CD4-positive, alpha-beta T cell treated with Interleukin-17A for 4 hours (primary cell): ENCODE measurements at places on chromosomes 5 and 9.

DNA sequence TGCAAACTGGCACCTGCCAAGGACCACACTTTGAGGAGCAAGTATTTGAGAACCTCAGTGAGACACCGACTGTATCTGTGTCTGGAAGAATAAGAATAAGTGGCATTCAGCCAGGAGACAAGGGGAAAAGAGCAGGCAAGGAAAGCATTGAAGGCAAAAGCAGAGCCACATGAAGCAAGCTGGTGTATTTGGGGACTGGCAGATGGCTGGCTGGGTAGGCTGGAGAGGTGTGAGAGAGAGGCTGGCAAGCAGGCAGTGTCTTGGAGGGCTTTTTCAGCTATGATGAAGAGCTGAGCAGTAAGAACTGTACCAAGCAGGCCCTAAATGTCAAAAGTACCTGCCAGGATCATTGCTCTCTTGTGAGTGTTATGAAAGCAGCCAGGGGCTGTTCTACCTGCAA is 14.1 kb upstream of the C5orf58 start:
- DNase-seq: no peak

- DNase-seq: no peak
Measured at GRCh38 chr9:3507395-3508077, 18.3 kb downstream of the RFX3 start.

DNA sequence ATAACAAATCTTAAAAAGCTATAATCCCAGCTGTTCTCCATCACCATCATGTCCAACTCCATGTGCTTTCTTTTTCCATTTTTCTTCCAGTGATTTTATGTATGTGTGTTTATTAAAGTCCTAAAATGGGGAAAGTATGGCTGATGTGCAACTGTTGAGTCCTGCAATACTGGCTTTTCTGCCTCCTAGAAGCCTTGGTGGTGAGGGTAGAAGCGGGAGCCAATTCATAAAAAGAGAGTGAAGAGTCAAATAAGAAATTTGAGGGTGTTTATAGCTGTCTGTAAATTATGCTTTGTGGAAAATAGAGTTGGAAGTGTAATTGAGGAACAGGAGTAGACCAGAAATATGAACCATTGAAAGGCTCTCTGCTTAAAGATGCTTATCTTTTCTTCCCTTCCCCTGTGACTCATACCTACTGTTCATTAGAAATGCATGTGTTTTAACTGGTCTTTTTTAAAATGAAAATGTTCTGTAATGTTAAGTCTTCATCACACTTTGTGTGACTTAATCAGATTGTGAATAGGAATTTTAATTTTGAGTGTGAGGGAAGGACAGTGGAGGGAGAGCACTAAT is 80.1 kb downstream of the ZCCHC7 start:
- DNase-seq: no peak

DNA sequence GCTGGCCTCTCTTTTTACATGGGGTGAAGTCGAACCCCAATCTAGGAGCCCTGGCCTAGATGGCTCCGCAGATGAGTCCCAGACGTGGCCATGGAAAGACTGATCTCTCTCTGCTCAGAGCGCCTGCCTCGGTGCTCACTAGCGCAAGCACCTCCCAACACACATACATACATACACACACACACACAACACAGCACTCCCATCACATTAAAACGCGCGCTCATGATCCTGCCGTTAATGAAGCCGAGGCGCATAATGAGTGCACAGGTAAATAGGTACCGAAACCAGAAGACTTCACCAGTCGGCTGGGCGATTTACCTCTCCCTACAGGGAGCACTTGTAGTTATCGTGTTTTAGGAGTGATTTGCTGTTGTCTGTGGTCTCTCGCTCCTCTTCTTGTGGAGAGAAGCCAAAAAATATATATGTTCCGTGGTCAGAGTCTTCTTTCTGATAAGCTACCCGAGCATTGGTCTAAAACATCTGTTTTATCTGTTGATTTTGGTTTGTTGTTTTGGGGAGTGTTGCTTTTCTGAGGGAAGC is 207.7 kb downstream of the MEF2C start:
- DNase-seq: no peak

GRCh38 chr5:139636975-139637408 is 11.2 kb upstream of the CXXC5 start:
- peak; percentile 32 for DNase-seq

GRCh38 chr9:126412905-126413304 is 86.3 kb downstream of the MVB12B start:
- no peak for DNase-seq

DNA sequence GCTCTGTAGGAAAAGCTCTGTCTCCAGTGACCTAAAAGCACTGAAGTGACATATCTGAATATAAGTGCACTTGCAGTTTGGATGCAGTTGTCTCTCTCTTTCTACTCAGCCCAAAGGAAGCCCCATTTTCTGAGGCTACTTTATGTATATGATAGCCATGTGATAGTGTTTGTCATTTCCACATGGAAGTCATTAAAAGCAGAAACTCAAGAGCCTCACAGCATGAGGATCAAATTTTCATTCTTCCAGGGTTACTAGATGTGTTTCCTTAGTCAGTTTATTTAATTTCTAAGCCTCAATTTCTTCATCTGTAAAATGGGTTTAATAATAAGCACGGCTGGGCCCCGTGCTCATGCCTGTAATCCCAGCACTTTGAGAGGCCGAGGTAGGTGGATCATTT is 36.7 kb downstream of the RNF44 start:
- DNase-seq: no peak

DNA sequence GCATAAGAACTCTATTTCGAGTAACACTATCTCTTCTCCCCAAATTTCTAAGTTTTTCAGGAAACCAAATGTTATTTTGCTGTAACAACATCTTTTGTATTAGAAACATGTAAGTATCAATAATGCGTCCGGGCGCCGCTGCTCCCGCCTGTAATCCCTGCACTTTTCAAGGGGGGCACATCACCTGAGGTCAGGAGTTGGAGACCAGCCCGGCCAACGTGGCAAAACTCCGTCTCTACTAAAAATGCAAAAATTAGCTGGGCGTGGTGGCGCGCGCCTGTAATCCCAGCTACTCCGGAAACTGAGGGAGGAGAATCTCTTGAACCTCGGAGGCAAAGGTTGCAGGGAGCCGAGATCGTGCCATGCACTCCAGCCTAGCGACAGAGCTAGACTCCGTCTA is 881.1 kb upstream of the NUDT12 start:
- DNase-seq: no peak

- no peak for DNase-seq
Measured at GRCh38 chr5:96117771-96118651, 156.4 kb upstream of the ELL2 start.

- DNase-seq: no peak
Measured at GRCh38 chr5:74665816-74666215, 19.2 kb upstream of the HEXB start.

GRCh38 chr9:32706725-32707100 is 71.2 kb upstream of the TAF1L start:
- DNase-seq: no peak

GRCh38 chr9:77305622-77306400 is 128.5 kb downstream of the VPS13A start:
- no peak for DNase-seq
